ENCODE measurements at places on chromosomes 7 and 10.

- no peak for DNase-seq
These were observed 13.6 kb upstream of the STAMBPL1 start for GRCh38 chr10:88866454-88866853.

DNA sequence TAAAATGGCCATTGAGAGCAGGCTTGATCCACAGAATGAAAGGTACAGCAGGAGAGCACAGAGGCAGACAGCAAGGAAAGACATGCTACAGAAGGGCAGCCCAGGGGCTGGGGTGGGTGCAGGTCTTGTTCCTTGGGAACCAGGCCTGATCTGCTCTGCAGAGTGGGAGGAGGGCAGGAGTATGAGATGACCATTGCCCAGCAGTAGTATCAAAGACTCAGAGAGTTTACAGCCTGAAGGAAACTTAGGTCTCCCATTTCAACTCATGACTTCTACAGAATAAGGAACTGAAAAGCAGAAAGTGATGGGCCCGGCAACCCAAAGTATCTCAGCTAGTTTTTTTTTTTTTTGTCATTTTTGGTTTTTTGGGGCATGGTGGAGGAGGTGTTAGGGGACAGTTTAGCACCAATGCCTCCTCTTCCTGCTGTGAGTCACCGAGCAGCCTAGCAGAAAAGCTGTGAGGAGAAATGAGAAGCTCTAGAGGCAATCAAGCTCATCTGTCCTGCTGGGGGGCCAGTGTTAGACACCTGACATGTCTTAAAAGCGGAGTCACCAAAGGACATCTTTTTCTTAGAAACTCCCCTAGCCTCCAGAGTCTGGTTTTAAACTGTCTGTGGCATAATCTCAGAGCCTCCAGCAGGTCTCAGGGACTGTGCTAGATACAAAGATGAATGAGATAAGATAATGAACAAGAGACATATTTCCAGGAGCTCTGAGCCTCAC is 34.3 kb upstream of the HERPUD2 start:
- no peak for DNase-seq

DNA sequence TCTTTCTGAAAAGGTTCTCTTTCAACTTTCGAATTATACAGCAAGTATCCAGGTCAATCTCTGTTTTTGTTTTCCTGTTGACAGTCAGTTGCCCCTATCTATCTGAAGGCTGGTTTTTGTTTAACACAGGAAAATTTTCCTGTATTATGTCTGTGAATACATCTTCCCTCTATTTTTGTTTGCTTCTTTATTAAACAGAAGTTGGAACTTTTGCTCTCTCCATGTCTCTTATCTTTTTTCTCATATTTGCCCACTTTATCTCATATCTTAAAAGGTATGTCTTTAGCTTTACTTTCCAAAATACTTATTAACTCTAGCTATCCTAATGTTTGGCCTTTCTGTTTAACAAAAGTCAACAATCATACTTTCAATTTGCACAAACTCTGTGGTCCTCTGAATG is 95.0 kb downstream of the BRAF start:
- DNase-seq, result no peak

DNA sequence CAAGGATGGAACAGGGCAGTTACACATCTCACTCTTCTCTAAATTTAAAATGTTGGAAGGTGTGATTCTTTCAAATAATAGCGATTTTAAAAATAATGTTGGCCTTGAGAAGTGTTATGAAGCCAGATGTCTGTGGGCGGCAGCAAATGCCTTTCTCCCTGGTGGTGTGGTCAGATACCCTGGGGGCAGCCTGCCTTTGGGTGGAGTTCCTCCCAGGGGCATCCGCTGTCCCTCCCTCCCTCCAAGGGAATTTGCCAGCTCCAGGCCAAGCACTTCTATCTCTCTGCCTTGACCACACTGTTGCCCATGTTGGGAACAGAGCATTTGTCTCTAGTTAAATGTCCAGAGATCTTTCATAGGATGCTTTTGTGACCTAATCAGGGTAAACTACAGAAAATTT is 121.4 kb downstream of the POU6F2 start:
- DNase-seq, result no peak

DNA sequence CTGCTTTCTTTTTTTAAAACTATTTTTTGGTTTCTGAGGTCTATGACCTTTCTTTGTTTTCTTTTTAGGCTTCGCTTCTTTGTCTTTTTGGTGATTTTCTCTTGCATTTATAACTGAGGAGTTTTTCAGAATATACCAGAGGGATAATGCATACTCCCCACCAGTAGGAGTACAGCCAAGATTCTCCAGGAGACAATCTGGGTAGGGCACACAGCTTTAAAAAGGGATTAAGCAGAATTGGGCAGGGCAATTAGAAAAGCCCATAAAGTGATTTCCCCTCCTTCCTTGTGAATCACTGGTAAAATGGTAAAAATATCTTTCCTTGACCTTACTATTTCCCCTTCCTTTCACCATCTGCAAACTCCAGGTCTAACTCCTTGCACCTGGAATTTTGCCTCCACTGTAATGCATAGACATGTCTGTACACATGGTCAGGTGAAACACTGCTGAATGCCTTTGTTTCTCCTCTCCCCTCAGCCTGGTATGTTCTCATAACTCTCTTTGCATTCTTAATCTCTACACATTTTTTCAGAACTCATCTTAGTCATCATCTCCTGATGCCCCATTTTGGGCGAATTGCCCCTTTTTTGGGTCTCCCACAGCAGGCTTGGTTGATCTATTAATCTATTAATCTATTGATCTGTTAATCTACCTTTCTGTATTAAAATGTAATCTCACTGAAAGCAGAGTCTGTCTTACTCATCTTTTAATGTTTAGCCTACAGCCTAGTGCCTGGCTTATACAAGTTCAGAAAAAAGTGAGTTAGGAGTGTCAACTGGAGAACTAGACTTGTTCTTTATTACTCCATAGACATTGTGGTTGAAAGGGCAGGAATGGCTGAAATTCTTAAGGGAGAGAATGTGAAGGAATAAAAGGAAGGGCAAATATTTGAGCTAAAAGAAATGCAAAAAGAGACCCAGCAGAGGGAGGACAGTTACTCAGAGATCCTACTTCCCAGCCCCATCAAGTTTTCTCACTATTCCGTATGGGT is 64.6 kb downstream of the MDFIC start:
- no peak for DNase-seq

DNA sequence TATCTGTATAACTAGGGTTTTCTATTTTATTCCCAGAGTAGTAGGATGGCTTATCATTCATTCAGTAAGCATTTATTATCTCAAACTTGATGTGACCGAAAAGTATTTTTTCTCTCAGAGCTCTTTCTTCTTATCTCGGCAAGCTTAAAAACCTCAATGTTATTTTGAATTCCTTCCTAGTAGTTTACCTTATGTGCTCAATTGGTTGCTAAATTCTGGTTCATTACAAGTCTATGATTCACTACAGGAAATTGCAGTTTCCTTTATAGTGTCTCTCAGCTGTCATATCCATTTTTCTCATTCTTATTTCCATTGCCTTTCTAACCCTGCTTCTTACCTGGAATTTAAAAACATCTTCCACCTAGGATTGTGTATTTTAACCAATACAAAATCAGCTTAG is 12.6 kb upstream of the ICA1 start:
- DNase-seq, result no peak

DNA sequence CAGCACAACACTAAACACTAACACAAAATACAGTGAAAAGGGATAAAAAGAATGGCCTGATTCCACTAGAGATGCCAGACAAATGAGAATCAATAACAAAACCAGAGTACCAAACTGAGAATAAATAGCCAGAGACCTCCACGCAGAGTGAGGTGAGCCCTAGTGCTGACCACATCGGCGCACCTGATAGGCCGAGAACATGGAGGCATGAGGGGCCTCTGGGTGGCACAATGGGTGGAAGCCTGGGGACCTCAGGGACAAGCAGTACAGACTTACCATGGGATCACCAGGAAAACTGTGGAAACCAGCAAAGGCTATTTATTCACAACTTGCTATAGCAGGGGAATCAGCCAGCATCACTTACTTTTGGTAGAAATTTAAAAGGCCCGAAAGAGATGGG is 1.8 kb upstream of the CSGALNACT2 start:
- no peak for DNase-seq

- DNase-seq, result no peak
These were observed 21.8 kb upstream of the SAMD8 start for GRCh38 chr10:75089634-75090033.

- DNase-seq, result no peak
These were observed 18.7 kb downstream of the EDRF1 start for GRCh38 chr10:125738206-125738605.

GRCh38 chr7:15820319-15820718 is 133.8 kb upstream of the MEOX2 start:
- DNase-seq, result no peak

- no peak for DNase-seq
These were observed 7.1 kb downstream of the NKX2-3 start for GRCh38 chr10:99539820-99540219.

GRCh38 chr7:96033009-96033598 is 260.8 kb downstream of the DYNC1I1 start:
- DNase-seq, result peak; percentile 32

GRCh38 chr10:7667262-7668141 is 736 bp upstream of the ITIH5 start:
- DNase-seq, result peak; percentile 55

GRCh38 chr7:119197172-119197876 is 972.8 kb downstream of the ANKRD7 start:
- no peak for DNase-seq

- peak; percentile 63 for DNase-seq
These were observed 863 bp downstream of the CCNY start for GRCh38 chr10:35336921-35337823.

GRCh38 chr7:100065452-100066186 is 15.9 kb downstream of the ZNF3 start:
- no peak for DNase-seq

DNA sequence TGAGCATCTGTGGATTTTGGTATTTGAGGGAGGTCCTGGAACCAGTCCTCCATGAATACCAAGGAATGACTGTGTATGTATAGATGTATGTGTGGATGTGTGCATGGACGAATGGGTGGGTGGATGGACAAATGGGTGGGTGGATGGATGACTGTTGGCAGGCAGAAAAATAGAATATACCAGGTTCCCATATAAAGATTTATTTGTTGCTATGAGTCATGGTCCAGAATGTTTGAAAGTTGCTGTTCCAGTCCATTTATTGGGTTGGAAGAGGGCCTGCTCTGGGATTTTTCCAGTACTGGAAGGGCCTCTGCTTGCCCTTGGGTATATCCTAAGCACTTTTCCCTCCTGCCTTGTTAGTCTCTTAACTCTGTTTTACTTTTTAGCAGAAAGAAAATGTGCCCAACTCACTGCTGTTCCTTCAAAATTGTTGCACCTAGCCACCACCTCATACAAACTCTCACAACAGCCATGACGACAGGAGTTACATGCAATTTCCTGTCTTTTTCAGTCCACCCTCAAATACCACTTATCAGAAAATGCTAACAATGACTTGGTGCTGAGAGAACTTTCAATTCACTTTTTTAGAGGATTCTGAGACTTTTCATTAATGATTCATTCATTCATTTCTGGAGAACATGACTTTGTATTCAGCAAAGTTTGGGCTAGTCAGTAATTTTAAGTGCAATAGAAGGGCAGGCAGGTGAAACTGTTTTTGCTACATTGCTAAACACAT is 108.1 kb downstream of the EEPD1 start:
- no peak for DNase-seq

DNA sequence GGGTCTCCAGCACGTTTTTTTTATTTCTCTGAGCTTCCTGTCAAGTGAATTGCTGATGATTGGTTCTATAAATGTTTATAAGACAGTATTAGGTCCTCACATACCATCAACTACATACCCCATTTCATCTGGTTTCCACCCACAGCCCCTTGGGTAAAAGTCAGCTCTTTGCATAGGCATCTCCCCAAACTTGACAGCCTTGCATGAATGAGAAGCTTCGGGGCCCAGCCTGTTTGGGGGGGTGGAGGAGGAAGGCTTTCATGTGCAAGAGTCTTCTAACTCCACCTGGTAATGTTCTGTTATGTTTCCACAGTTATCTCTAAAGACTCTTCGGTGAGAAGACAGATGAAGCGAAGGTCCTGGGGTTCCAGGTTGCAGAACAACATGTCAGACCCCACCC is 75.4 kb downstream of the SCRN1 start:
- no peak for DNase-seq

GRCh38 chr7:158419238-158419785 is 168.3 kb downstream of the PTPRN2 start:
- peak; percentile 9 for DNase-seq

DNA sequence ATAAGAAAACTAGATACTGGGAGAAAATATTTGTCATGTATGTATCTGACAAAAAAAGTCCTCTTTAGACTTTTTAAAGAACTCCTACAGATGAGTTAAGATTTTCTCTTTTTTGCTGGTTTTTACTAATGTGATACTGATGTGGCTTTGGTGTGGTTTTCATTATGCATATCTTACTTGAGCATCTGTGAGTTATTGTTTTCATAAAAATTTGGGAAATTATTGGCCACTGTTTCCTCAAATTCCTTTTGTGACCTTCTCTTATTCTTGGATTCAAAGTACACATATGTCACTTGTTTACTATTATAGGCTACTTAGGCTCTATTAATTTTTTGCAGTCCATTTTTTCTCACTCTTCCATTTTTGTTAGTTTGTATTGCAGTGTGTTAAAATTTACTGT is 89.0 kb downstream of the PPP1R9A start:
- no peak for DNase-seq

- DNase-seq, result no peak
These were observed 19.4 kb upstream of the MINDY3 start for GRCh38 chr10:15879663-15880062.

GRCh38 chr7:159136846-159137245 is 7.8 kb downstream of the VIPR2 start:
- no peak for DNase-seq

DNA sequence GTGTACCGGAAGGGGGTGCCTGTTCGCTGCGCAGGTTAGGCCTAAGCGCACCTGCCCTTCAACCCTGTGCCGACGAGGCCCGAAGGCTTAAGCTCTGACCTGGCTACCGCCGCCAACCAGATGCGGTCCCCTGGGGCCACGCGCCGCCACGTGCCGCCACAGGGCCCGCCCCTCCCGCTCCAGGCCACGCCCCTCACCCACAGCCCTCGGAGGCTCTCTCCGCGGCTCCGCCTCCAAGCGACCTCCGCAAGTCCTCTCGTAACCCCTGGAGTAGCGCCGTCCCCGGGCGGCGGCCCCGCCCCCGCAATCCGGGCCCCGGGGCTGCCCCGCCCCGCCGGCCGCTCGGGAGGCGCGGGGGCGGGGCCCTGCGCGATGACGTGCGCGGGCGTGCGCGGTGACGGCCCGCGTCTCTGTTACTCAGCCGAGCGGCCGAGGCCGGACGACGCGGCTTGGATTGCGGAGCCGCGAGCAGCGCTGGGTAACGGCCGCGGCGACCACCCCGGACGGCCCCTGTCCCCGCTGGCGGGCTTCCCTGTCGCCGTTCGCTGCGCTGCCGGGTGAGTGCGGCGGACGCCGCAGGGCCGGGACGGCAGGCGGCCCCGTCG is at the start of gene MAPK8:
Gene MAPK8, plus strand, starts transcription at position 413 of the 605 bp plus-strand sequence. CDS start 94,984 bp downstream, outside the sequence.
- peak; percentile 92 for DNase-seq

DNA sequence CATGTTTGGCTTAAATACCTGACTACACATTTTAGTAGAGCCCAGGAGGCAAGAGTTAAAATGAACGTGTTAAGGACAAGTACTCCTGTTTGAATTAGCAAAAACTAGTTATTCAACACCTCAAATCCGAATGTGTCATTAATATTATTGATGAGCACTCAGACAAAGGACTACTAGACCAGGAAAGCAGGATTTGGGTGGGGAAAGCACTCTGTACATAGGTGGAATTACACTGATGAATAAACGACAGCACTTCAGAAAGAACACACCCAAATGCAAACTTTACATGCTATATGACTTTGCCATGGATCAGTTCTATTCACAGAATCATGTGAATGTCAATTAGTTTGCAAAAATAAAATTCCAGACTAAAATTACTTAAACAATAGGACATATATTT is 95.1 kb upstream of the CAV2 start:
- DNase-seq, result no peak

All from left hindlimb (tissue), 1 donor.